ENCODE measurements at places on chromosomes 2 and 18. TPM values are rescaled to one million over a fixed set of nuclear protein-coding genes. Genes with fewer than 3 reads are reported as not detected.

DNA sequence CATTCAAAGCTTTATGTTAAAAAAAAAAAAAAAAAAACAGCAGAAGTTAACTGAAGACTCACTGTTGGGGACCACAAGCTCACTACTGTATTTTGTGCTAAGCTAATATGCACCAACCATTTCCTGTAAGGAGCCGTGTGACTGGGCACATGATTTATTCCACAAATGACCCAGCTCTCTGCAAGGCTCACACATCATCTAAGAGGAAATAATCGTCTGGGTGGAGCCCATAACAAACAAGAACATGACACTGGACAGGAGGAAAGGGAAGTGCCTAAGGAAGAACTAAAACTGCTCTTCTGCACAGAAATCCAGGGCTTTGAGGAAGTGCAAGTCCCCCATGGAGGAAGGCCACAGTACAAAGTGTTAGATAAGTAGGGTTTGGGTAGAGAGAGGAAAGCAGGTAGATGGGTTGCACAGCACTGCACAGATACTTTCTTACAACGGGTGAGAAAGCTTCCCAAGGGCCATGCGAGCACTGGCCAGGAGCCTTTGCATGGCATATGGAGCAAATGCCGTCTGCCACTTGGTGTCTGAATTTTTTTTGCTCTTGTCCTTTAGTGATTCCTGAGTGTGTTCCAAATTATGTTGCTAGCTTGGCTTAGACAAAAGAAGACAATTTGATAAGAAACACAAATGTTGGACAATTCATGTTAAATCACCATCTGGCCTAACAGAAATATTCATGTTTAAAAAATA lies 24.4 kb downstream of the NFE2L2 start:
- DNase-seq = no peak

NYAP2 gene
- not detected for total RNA-seq

DNA sequence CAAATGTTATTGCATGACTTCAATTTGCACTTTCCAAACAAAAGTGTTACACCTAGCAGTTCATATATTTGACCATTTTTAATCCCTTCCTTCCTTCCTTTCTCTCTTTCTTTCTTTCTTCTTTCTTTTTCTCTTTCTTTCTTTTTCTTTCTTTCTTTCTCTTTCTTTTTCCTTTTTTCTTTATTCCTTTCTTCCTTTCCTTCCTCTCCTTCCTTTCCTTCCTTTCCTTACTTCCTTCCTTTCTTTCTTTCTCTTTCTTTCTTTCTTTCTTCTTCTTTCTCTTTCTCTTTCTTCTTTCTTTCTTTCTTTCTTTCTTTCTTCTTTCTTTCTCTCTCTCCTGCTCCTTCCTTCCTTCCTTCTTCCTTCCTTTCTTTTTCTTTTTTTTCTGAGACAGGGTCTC lies 146.7 kb upstream of the ALKAL2 start:
- DNase-seq = no peak

GRCh38 chr2:226983895-226984749 lies 148.3 kb downstream of the RHBDD1 start:
- no peak for DNase-seq

DNA sequence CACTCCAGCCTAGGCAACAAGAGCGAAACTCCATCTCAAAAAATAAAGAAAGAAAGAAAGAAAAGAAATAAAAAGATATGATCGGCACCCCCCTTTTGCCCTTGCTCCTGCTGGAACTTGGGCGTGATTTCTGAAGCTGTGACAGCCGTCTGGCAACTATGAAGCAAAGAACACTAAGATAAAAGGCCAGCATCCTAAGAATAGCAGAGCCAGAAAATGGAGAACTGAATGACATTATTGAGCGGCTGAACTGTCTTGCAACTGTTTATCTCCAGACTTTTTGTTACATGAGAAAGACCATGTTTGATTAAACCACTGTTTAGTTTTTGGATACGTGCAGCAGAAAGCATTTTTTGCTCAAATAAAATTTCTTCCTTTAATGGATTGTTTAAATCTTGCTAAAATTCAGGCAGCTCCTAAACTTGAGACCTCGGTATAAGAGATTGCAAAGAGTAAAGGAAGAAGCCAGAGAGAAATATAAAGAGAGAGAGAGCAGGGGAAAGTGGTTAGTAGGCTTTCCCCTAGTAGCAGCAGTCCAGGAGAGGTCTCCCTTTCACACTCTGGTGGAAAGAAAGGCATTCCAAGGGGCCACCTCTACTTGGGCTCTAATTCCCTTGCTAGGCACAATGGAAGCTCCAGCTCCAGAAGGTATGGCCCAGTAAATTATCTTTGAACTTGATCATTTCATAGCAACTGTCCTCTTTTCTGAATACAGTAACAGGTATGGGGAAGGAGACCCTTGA lies 8.2 kb upstream of the MBD2 start:
- DNase-seq = no peak

GRCh38 chr2:175363699-175364098 lies 182.2 kb upstream of the ATP5MC3 start:
- no peak for DNase-seq

DNA sequence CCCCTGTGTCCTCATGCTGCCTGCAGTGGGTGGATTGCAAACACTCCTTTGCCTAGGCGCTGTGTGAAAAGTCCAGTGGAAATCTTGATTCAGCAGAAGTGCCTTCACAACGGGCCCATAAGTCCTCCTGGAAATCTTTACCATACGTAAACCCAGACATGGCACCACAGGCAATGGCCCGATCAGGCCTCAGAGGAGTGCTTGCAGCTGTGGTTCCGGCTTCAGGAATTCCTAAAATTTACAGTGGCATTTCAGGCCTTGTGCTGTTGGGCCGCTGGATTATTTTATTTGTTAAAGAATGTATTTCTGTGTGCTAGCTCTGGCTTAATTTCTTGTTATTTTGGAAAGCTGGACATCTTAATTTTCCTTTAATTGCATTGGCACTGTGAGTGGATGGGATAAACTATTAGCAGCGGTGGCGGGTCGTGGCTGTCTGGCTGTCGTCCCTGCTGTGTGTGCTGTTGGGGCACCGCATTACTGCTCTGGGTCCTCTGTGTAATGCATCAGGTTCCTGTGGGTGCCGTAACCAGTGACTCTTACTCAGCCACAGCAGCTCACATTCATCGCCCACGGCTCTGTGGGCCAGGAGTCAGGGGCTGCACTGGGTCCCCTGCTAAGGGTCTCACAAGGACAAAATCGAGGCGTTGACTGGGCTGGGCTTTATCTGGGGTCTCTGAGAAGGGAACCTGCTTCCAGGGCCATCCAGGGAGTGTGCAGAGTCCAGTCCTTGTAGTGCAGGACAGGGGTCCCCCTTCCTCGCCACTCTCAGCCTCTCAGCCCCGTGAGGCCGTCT lies 73.1 kb downstream of the RTP5 start:
- DNase-seq = no peak

- no peak for DNase-seq
Observed at GRCh38 chr2:214651451-214651850, 158.0 kb downstream of the BARD1 start.

- DNase-seq = no peak
Observed at GRCh38 chr2:64626963-64627760, 26.6 kb downstream of the SERTAD2 start.

ST8SIA3 gene
- total RNA-seq = not detected

LAMA1 gene
- total RNA-seq = 0.05 TPM

DNA sequence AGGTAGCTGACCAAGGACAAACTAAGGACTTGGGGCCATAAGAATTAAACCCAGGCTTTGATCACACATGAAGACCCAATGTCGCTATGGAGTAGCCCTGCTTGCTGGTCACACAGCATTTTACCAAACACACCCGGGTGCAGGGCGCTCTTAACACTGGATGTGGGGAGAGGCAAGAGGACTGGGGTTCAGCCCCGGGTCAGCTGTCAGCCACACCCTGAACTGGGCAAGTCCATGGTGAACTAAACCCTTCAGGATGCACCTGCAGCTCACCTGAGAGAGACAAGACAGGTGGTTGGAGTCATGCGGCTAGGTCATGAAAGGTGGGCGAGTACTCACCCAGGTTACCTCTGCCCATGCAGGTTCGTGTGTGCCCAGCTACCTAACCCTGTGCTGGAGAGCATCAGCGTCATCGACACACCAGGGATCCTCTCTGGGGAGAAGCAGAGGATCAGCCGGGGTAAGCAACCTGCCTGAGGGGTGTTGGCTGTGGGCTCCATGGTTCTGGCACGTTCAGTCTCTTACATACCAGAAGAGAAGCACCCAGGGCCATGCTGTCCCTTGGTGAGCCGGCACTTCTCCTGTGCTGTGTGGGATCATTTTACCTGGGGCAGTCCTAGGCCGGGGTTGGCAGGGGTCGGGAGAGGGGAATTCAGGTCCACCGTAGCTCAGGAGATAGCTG lies 15.2 kb downstream of the EHD3 start:
- no peak for DNase-seq

GRCh38 chr18:26181343-26181826 lies 44.9 kb upstream of the TAF4B start:
- no peak for DNase-seq

GRCh38 chr2:190578158-190579057 lies 43.9 kb upstream of the NEMP2 start:
- no peak for DNase-seq

WDR43 gene
- total RNA-seq = 19.0 TPM

NOTO gene
- total RNA-seq = not detected

B3GNT7 gene
- total RNA-seq = 7.7 TPM

SPATA3 gene
- total RNA-seq = not detected

NDUFB3 gene
- 541 TPM for total RNA-seq

DNA sequence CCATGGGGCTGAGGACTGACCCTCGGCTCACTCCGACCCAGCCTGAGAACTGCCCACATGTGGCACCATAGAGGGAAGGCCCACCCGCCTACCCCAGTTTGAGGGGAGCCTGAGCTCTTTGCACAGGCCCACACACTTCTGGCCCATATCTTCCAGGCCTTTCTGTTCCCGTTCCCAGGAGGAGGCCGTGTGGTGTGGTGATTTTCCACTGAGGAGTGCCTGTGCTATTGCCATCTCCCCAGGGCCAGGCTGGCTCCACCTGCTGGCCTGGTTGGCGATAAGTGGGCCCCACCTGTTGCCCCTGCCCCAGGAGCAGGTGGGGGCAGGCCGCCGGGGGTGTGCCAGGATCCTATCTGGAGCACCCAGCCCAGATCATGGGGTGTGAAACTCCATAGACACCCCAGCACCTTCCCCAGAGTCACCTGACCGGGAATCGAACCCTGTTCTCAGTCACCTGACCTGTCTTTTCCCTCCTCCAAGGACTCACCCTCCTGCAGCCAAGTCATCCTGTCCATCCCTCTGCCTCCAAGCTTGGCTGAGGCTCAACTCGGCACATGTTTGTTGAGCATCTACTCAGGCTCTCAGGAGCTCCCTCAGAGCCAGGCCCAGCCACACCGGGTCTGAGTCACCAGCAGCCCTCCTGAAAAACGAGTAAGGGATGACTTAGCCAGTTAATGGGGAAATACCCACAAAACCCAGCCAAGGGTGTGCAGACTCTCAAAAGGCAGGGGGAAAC lies 120.1 kb downstream of the CYP26B1 start:
- no peak for DNase-seq

- DNase-seq = no peak
Observed at GRCh38 chr2:159326569-159327255, 40.2 kb upstream of the WDSUB1 start.

DNA sequence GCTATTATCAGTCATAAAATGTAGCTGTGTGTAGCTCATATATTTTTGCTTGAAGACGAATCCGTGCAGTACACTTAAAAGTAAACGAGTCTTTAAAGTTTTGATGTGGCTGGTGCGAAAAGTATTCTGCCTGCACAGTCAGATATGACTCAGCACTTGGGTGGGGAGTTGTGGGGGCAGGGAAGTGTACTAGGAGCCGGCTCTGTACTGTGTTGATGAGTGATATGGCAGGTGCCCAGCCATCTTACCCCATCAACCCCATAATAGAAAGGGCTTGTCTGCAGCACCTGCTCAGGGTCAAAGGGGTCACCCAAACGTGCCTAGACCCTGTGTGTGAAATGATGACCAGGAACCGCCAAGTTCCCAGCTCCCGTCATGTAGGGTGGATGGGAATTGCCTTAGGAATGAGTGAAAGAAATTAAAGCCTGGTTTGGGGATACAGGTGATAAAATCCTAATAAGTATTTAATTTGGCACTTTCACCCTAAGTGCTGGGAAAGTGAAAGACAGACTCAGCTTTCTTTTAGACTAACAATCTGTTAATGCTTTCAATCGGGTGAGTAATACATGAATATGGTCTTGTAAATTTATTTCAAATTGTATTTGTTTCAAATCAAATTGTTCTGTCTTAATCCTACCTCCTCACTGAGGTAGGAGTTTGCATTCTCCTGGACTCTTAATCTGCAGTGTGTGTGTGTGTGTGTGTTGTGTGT lies 48.0 kb downstream of the BCL2L11 start:
- DNase-seq = no peak

- no peak for DNase-seq
Observed at GRCh38 chr2:73979021-73979420, 5.7 kb upstream of the TET3 start.

CFAP65 gene
- not detected for total RNA-seq

DNA sequence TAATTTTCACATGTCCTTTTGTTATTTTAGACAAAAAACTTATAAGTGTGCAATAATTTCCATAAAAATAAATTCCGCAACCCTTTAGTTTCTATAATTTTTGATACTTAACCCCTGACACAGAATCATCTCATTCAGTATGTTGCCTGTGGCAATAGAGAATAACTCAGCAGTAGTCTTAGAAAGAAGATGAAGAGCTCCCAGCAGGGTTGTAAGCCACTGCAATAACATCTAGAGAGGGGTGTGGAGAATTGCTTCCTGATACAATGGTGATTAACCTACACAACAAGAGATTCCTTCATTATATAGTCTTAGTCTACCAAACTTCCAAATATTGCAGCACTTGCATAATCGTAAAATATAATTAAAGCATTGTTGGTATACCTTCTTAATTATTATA lies 118.9 kb downstream of the TMX3 start:
- no peak for DNase-seq

DNA sequence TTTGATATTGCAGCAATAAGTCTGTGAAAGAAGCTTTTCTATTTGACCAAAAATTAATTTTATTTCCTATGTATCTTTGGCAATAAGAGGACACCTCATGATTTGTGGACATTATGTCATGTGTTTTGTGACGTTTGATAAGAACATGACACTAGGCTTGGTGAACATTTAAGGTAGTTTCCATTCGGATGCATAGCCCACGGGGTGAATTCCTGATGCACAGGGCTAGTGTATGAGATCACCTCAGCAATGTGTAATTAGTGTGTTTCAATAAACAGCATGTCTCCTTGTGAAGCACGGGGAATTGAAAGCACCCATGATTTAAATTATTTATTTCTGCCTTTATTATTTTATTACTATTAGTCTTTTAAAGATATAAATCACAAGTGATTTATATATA lies 146.1 kb upstream of the LINC00305 start:
- no peak for DNase-seq

OTOF gene
- not detected for total RNA-seq

Measured in Right ventricle myocardium superior (tissue), 1 donor.